CD4-positive, alpha-beta T cell treated with Interferon alpha-2 for 1 hour (primary cell): ENCODE measurements at places on chromosomes 16 and 17.

DNA sequence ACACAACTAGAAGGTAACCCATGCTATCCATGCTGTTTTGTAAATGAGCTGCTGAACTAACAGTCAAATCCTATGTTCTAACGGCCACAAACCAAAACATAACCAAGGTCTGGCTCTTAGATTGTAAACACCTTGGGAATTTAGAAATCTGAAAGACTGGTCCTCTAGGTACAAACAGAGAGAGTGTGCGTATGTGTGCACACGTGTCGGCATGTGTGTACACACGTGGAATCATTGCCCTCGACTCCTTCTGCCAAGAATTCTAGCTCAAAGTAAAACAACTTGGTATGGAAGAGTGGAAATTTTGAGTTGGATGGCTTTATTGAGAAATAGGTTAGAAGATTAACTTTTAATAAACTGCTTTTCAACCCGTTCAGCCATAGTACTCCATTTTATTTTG, 18.1 kb upstream of the GHDC start:
- DNase-seq = no peak

DNA sequence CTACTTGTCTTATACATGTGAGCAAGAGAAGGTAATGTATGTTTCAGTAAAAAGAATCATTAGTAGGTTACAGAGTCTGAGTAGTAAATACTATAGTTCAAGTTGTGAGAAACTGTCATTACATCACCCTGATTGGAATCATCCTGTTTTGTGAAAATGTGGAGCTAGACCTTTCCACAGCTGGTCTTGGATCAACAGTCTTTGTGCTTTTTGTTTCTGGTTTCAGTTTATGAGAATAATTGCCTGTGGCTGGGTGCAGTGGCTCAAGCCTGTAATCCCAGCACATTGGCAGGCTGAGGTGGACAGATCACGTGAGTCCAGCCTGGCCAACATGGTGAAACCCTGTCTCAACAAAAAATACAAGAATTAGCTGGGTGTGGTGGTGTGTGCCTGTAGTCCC, 19.7 kb upstream of the SHISA9 start:
- no peak for DNase-seq

GRCh38 chr17:33572615-33573014, 279.5 kb upstream of the ASIC2 start:
- no peak for DNase-seq

DNA sequence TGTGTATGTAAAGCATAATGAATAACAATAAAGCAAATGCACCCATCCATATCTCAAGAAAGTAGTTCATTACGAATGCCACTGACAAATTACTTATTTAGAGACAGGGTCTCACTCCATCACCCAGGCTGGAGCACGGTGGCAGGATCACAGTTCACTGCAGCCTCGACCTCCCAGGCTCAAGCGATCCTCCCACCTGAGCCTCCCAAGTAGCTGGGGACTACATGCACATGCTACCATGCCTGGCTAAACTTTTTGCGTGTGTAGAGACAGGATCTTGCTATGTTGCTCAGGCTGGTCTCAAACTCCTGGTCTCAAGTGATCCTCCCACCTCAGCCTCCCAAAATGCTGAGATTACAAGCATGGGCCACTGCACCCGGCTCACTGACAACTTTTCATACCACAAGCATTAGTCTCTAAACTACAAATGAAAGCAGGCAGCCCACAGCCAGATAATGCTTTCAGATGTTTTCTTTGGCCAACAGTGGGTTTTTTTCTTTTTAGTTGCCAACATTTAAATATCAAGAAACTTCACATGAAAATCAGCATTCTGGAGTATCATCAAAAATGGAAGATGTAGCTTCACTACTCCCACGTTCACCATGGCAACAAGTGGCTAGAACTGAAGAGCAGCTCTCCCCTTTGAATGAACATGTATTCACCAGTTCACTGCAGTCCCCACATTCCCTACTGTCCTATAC, 7.7 kb downstream of the ARHGAP17 start:
- no peak for DNase-seq

GRCh38 chr17:49898366-49899190, 50.7 kb upstream of the TAC4 start:
- DNase-seq = no peak

DNA sequence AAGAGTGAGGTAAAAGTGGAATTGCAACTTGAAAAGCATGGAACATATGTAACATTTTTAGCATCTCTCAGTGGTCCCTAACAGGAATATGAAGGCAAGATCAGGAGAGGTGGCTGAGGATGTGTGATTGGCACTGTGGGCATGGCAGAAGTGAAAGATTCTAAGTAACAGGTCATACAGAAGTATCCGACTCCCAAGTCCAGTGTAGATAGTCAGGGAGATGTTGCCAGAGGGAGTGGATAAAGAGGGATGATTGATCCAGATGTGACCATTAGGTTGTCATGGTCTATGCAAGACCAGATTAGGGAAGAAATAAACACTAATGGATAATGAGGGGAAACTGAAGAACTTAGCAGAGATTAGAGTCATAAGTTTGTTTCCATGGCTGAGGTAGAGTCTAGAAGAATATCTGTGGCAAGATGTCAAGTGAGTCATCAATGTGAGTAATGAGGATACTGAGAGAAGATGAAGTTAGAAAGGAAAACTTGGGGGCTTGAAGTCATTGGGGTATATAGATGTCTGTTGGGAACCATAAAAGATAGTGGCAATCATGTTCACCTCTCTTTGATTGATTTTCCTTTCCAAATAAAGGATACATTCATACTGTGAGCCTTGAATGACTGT, 23.9 kb upstream of the CAPNS2 start:
- no peak for DNase-seq

GRCh38 chr17:77233635-77234334, 93.0 kb downstream of the SEC14L1 start:
- DNase-seq = no peak
